Astrocyte (in vitro differentiated cells and primary cell): ENCODE measurements at places on chromosomes 5 and 9.

DNA sequence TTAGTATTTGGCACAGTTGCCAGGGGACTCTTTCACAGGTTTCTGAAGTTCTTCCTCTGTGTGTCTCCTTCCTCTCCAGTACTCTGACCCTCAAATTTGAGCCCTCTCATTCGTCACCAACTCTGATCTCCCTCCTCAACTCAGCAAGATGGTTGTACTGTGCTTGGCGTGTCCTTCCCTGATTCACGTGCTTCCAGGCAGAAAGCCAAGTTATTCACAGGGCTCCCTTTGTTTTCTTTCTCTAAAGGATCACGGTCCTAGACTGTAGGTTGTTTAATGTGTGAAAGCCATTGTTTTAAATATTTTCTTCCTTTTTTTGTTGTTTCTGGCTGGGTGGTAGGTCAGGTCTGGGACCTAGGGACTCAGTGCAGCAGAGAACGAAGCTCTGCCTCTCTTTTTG, 142.9 kb downstream of the DMAC1 start:
- no peak overlapping the region for H3K27ac ChIP-seq
- no peaks in the 10 kb centered on the region for H3K36me3 ChIP-seq
- no peak overlapping the region for H3K4me3 ChIP-seq
- DNase-seq: no peak
- no peaks in the 10 kb centered on the region for H3K4me1 ChIP-seq

- H3K4me3 ChIP-seq: no peak overlapping the region
- H3K4me1 ChIP-seq: no peaks in the 10 kb centered on the region
- DNase-seq: no peak
- no peak overlapping the region for H3K27ac ChIP-seq
Measured at GRCh38 chr5:7398596-7399280, 2.8 kb downstream of the ADCY2 start.

DNA sequence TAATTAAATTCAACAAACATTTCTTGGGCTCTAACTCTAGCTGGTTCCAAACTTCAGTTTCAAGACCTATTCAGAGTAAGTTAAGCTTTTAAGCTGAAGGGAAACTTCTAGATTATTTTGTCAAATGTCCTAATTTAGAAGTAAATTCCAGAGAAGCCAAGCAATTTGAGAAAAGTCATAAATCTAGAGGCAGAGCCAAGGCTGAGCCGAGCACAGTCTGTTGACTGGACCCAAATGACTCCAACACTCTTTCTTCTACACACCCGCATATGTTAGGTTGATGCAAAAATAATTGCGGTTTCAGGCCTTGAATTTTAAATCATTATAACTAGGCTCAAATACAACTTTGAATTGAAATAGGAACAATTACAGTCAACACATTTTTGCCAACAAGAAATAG, 319.7 kb downstream of the NFIB start:
- H3K4me3 ChIP-seq: no peak overlapping the region
- H3K27me3 ChIP-seq: no peaks in the 10 kb centered on the region
- no peaks in the 10 kb centered on the region for H3K36me3 ChIP-seq
- no peaks in the 10 kb centered on the region for H3K4me1 ChIP-seq
- no peak for DNase-seq

GRCh38 chr5:119398727-119399466, 43.1 kb downstream of the TNFAIP8 start:
- H3K36me3 ChIP-seq: no peaks in the 10 kb centered on the region
- H3K4me3 ChIP-seq: no peak overlapping the region

DNA sequence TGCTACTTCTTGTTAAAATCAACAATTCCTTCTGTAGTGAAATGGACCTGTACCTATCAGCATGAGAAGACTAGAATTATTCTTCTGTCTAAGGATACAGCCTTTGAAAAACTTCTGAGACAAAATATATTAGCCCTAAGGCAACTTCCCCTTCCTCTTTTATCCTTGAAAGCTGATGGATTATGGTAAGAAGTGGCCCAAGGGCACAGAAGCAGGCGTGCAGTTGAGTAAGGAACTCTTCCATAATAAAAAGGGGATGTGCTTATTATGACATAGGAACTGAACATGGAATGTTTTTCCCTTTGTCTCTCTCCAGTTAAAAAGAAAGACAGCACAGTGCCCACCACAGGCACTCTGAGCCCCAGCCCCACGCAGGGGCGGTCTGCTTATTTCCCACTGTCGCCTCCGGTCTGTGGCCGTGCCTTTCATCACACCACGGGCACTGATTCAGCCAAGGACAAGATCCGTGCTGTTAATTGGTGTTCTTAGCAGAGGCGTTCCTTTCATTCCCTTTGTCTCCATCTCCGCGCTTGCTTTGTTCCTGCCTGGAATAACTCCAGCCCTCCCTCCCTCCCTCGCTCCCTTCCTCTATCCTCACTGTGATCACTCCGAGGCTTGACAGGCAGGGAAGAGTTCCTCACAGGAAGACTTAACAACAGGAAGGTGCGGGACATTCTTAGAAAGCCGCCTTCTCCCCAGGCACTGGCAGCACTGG, 135.9 kb upstream of the OTULINL start:
- peaks cover 18% of the 10 kb centered on the region for H3K36me3 ChIP-seq
- peak overlapping the region; percentile 97 for H3K27ac ChIP-seq
- DNase-seq: peak; percentile 74
- no peaks in the 10 kb centered on the region for H3K27me3 ChIP-seq

DNA sequence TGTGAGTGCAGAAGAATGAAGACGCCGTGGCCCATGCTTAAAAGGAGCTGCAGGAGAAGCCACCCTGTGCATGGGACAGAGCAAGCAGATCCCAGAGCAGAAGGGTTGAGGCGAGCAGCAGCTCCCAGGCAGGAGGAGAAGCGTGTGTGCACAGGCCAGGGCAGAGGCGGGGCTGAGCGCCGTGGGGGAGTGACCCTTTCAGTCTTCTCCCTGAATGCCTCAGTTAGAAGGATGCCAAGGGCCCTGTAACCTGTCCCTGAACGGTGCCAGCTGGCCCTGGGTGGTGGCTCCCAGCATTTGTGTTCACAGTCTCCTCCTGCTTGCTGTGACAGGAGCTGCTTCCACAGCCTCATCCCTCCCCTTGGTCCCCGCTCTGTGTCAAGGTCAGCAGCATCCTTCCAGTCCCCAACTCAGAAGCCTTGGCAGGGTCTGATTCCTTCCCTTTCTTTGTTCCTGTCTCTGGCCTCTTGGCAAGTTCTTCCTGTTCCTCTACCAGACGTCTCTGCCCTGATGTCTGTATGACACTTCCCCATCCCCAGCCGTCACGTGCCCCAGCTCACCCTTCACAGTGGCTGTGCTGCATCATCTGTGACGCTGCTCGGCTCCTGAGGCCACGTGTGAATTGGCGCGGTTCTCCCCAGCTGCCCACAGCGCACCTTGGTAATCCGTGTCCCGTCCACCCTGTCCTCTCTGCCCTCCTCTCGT, 5.2 kb downstream of the EXOC3 start:
- H3K4me3 ChIP-seq: no peak overlapping the region
- peaks cover 7% of the 10 kb centered on the region for H3K4me1 ChIP-seq
- no peak for DNase-seq
- H3K27me3 ChIP-seq: no peaks in the 10 kb centered on the region
- peaks cover 33% of the 10 kb centered on the region for H3K36me3 ChIP-seq
